ENCODE measurements at places on chromosomes 7 and 10.
A peak's percentile ranks its signal among the peaks of the same experiment; 100 is the strongest.

DNA sequence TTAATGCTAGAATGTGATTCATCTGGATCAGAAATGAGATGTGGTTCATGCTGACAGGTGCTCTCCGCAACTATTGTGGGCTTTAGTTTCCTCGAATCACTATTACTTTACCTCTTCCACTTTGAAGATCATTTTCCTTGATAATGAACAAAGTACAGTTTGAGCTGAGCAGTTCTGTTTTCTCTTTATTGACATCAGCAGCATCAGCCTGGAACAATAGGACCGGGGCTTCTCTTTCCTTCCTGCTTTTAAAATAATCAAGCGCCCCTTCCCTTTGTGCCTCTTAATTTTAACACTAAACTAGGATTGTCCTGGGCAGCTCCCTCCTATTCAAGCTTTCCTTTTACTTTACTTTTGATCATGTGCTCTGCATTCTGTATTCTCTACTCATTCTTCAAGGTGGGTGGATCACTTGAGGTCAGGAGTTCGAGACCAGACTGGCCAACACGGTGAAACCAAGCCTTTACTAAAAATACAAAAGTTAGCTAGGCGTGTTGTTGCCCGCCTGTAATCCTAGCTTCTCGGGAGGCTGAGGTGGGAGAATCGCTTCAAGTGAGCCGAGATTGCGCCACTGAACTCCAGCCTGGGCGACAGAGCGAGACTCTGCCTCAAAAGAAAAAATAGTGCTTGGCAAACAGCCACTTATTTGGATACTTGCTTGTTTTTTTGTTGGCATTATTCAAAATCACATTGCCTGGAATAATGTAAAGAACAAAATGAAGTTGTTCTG is 67.0 kb upstream of the RHEB start:
- DNase-seq: no peak

DNA sequence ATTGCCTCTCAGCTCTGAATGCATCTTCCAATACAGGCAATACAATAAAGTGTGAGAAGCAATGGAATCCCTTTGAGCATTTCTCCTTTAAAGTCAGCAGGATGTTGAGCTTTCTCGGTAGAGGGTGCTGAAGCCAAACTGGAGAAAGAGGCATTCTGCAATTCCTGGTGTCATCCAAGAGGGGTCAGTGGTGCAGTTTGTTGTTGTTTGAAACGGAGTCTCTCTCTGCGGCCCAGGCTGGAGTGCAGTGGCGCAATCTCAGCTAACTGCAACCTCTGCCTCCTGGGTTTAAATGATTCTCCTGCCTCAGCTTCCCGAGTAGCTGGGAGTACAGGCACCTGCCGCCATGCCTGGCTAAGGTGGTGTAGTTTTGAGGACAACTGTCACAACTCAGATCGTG is 486.5 kb downstream of the CALN1 start:
- DNase-seq: peak; percentile 4

DNA sequence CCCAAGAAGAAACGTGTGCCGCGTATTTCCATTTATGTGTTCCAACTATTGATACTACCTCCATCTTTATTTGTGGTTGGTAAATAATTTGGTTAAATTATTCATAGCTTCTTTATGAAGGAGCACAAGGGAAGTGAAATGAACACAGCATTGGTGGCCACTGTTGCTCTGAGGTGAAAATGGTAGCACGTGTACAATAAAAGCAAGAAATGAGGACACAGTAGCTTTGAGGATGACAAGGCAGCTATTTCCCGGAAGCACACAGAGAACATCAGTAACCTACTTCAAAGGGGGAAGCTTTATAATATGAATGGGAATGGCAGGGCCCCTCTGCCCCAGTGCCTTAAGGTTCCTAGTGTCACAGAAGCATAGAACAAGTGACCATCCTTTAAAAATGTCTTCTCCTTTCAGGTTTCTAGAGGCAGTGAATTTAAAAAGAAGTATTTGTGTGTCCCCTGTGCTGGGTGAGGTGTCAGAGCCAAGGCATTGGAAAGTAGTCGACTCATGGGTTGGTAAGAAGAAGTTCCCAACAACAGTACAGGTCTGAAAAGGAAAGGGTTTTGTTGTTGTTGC is 78.8 kb downstream of the SGMS1 start:
- no peak for DNase-seq

GRCh38 chr10:61975391-61975932 is 74.0 kb downstream of the ARID5B start:
- DNase-seq: peak; percentile 82

DNA sequence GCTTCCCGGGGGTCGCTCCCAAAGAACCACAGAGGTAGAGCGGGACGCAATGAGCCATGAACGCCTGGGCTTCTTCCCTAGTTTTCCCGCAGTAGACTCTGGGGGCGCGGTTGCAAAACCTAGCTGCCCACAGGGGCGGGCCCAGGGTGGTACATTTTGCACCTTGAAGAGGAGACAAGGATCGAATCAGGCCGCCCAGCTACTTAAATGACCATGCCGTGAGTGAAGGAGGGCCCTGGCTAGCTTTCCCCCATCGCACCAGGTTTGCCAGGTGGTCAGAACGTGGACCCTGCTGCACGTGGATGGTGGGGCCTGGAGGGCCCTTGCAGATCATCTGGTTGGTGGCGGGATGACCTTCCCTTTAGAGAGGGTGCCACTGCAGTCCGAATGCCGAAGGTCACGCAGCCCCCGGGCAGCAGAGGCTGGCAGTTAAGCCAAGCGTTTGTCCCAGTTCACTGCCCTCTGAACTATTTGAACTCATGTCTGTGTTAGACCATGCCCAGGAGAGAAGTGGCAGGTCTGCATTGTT is 604 bp upstream of the SHTN1 start:
- no peak for DNase-seq

GRCh38 chr7:2880874-2881533 is 36.9 kb upstream of the GNA12 start:
- no peak for DNase-seq

DNA sequence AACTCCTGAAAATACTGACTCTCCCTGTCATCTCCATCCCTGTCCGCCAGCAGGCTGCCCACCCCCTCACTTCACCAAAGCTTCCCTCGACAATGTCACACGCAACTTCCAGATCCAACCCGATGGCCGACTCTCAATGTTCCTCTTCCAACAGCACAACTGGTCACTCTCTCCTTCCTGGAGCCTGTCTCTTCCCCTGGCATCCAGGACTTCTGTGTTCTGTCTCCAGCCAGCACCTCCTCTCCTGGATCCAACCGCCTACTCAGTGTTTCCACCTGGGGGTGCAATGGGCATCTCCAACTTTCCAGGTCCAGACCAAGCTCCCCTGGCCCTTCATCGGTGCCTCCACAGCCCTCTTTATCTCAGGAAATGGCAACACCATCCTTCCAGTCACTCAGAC is 8.6 kb downstream of the CPA5 start:
- no peak for DNase-seq

- DNase-seq: no peak
Measured at GRCh38 chr10:132011445-132011844, 29.7 kb upstream of the BNIP3 start.

- DNase-seq: no peak
Measured at GRCh38 chr10:27482984-27483956, 20.8 kb upstream of the RAB18 start.

DNA sequence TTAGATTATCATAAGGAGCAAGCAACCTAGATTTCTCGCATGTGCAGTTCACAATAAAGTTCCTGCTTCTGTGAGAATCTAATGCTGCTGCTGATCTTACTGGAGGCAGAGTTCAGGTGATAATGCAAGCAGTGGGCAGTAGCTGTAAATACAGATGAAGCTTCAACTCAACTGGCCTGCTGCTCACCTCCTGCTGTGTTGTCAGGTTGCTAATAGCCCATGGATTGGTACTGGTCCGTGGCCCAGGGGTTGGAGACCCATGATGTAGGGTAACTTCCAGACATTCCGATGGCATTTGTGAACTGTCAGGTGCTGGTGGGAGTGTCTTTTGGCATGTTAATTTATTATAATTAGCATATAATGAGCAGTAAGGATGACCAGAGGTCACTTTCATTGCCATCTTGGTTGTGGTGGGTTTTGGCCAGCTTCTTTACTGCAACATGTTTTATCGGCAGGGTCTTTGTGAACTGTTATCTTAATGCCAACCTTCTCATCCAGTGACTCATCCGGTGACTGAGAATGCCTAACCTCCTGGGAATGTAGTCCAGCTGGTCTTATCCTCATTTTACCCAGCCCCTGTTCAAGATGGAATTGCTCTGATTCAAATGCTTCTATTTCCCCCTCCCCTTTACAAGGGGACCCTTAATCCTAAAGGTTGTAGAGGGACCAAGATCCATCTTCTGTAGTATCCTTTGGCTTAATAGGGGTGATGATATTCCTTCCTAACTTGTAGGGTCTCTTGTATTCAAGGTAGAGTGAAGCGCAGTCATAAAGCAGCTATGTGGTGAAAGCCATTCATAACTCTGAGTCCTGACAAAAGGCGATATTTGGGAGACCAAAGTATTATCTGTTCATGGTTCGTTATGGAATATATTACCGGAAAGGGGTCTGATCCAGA is 165.8 kb downstream of the CCSER2 start:
- no peak for DNase-seq

GRCh38 chr10:79293841-79294581 is 53.3 kb upstream of the PPIF start:
- DNase-seq: peak; percentile 82

DNA sequence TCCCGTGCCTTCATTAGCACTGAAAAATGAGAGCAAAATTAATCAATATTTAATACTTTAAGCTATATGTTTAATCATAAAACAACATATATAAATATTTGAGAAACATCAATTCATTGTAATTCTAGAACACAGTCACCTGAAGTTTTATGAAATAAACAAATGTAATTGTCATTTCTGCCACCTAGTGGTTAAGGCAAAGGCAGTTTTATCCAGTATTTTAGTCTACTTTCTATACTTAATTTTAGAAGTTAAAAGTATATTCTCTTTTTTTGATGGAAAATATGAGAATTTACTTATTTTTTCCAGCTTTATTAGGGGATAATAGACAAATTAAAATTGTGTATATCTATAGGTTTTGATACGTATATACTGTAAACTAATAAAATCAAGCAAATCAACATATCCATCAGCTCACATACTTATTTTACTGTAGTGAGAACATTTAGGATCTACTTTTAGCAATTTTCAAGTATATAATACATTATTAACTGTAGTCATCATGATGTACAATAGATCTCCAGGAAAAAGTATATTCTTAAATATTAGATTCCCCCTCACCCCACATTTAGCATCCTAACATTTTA is 16.9 kb downstream of the PCGF6 start:
- peak; percentile 55 for DNase-seq

GRCh38 chr10:59991661-59992060 is 85.3 kb upstream of the CCDC6 start:
- DNase-seq: peak; percentile 74

- no peak for DNase-seq
Measured at GRCh38 chr10:132506711-132507408, 30.7 kb upstream of the INPP5A start.

DNA sequence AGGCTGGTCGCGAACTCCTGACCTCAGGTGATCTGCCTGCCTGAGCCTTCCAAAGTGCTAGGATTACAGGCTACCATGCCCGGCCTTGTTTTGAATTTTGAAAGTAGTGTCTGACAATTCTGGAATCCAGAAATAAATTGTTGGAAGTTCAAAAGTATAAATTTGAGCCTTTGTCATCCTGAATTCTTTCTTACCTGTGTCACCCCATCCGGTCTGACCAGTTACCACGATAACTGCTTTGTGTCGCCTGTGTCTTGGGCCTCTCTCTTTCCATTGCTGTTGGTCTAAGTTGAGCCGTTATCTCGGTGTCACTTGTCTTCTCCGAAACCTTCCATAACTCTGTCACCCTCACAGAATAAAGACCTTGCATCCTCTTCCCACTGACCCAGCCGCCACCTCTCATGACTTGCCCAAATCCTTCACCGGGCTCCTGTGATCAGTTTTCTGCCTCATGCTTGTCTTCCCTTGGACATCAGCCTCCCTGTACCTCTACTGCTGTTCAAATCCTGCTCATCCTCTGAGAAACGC is 18.6 kb downstream of the CUL1 start:
- no peak for DNase-seq

Data from inflammatory macrophage treated with lipopolysaccharide for 1 hour (primary cell).